Epithelial cell of proximal tubule (primary cell): ENCODE measurements at places on chromosomes 16 and 17. TPM values are rescaled to one million over a fixed set of nuclear protein-coding genes. Genes with fewer than 3 reads are reported as not detected.
A peak's percentile ranks its signal among the peaks of the same experiment; 100 is the strongest.

CDK5R1 gene
- 7.0 and 8.0 TPM in 2 replicates for total RNA-seq

SDK2 gene
- total RNA-seq: 0.07 and 0.12 TPM in 2 replicates

GRCh38 chr17:74182041-74182723 is 21.3 kb upstream of the RPL38 start:
- no peak for DNase-seq

GRCh38 chr17:34248511-34249024 is 6.5 kb upstream of the CCL2 start:
- peak; percentile 86 for DNase-seq

SDF2 gene
- total RNA-seq: 39.5 and 52.7 TPM in 2 replicates

GRCh38 chr17:9380361-9380760 is 195.3 kb downstream of the STX8 start:
- DNase-seq: no peak

DHX38 gene
- 31.4 and 36.6 TPM in 2 replicates for total RNA-seq

- peak; percentile 16 for DNase-seq
Observed at GRCh38 chr17:17641621-17642409, 39.4 kb upstream of the RAI1 start.

SLC13A5 gene
- total RNA-seq: not detected in 2 replicates

DNA sequence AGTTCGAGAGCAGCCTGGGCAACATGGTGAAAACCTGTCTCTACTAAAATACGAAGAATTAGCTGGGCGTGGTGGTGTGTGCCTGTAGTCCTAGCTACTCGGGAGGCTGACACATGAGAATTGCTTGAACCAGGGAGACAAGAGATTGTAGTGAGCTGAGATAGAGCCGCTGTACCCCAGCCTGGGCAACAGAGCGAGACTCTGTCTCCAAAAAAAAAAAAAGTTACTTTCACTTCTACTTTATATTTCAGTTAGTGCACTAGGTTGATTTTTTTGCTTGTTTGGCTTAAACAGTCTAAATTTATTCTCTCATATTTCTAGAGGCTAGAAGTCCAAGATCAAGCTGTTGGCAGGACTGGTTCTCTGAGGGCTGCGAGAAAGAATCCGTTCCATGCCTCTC is 13.4 kb downstream of the CCDC102A start:
- no peak for DNase-seq

- DNase-seq: no peak
Observed at GRCh38 chr17:15263206-15263579, 1.9 kb downstream of the PMP22 start.

FBXW10B gene
- total RNA-seq: 1.2 TPM in 1 of 2 replicates, not detected in the other

- no peak for DNase-seq
Observed at GRCh38 chr17:79624718-79625478, 14.0 kb upstream of the RBFOX3 start.

DNA sequence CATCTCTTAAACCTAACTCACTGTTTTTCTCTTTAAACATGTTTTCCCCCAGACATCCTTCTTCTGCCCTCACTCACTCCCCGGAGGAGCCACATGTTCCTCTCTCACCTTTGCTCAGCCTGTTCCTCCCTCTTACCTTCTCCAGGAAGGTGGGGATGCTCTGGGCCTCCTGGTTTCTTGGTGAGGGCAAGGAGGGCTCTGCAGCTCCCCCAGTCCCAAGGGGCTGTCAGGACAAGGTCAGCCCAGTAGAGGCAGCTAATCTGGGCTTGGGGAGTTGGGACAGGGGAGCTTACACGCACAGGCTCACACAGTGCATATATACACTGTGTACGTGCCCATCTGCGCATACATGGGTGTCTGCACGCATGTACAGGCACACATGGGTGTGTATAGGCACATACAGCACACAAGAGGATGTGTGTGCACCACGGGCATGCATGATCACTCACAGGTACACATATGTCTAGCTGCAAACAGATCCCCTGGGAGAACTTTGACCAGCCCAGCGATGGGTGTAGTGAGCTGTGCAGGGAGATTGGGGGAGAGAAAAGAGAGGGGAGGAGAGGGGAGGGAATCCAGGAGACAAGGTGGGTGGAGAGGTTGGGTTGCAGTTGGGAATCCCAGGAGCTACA is 28.6 kb upstream of the SPNS3 start:
- no peak for DNase-seq

CCL8 gene
- not detected in 2 replicates for total RNA-seq

DDX52 gene
- total RNA-seq: 34.5 and 40.2 TPM in 2 replicates

GRCh38 chr16:29742683-29743275 is 3.0 kb downstream of the C16orf54 start:
- DNase-seq: no peak
